ENCODE measurements at places on chromosomes 1 and 21.

DNA sequence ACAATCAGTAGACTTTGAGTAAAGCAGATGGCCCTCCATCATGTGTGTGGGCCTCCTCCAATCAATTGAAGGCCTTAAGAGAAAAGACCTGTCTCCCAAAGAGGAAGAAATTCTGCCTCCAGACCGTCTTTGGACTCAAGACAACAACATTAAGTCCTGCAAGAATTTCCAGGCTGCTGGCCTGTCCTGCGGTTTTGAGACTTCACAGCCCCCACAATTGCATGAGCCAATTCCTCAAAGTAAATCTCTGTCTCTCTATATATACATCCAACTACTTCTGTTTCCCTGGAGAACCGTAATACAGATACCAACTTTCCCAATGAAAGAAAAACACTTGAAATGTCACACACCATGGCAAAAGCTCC lies 16.4 kb downstream of the REG4 start:
- no peak for DNase-seq

- DNase-seq = no peak
These were observed 88.6 kb upstream of the ZC3H11B start for GRCh38 chr1:219701476-219701875.

- DNase-seq = no peak
These were observed 14.8 kb downstream of the INSRR start for GRCh38 chr1:156844102-156844501.

DNA sequence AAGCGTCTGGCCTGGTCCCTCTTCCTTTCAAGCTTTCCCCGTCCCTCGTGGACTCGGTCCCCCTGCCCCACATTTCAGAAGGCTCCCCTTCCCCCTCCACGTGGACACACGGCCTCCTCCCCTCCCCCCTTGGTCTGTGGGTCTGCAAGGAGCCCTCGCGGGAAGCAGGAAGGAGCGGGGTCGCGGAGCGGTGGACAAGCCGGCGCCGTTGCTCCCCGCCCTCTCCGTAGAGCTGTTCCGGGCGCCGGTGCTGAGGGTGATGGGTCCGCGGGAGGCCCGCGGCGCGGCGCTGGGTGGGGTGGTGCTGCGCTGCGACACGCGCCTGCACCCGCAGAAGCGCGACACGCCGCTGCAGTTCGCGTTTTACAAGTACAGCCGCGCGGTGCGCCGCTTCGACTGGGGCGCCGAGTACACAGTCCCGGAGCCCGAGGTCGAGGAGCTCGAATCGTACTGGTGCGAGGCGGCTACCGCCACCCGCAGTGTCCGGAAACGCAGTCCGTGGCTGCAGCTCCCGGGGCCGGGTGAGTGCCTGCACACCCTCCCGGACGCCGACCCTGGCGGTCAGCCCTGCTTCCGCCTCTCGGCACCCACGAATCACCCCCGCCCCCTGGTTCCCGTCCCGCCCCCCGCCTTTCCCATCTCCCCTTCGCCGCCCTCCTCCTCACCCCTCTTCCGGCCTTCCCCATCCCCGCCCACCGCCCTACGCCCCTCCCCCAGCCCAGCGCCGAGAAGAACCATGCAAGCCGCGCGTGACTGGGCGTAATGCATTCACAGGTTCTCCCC lies 5.3 kb downstream of the FCRLB start:
- DNase-seq = peak; percentile 64

- no peak for DNase-seq
These were observed 1.6 kb downstream of the COL6A2 start for GRCh38 chr21:46099476-46099875.

DNA sequence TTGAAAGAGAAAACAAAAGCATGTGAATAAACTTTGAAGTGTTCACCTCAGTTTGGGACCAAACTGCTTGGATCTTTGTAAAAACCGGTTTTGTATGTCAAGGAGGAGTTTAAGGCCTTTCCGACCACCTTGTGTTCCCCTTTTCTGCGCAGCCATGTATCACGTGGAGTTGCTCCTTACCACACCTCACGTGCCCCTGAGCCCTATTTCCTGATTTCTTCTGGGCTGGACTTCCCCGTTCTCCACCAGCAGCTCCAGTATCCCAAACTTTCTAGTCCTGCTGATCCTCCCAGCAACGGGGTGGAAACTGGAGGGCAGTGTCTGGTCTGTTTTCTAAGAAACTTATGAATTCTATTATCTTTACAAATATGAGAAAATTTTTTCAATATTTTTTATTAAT lies 1.6 kb upstream of the SH3D21 start:
- DNase-seq = no peak

DNA sequence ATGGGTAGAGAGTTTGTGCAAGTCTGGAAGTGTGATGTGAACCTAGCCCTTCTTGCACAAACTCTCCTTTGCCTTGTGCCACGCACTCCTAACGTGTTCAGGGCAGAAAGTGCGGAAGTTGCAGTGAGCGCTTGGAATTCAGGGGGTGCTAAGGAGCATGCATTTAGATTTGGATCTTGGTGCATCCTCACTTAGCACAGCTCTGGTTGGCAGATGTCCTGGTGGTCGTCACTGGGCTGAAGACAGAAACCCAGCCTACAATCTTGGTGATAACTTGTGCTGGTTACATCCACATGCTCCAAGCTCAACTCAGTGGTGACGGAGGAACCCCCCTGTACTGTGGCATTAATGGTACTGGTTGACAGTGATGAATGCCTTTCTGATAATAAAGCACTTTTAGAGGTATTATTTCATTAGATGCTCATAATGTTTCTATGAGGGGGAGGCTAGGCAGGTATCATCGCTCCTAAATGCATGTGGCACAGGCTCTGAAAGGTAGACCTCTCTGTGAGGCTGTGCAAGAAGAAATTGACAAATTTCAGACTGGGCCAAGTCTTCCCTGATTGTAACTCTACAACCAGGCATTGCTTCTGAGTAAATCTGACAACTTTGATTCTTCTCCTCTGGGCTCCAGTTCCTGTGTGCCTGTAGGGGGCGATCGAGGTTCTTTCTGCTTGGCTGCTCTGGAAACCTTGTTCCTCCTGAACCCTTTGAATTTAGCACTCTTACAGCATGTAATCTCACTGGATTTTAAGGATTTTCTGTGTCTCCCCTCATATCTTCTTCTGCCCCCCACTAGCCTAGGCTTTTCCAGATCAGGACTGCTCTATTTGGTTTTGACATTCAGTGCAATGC lies 40.6 kb downstream of the MAPKAPK2 start:
- DNase-seq = peak; percentile 56

DNA sequence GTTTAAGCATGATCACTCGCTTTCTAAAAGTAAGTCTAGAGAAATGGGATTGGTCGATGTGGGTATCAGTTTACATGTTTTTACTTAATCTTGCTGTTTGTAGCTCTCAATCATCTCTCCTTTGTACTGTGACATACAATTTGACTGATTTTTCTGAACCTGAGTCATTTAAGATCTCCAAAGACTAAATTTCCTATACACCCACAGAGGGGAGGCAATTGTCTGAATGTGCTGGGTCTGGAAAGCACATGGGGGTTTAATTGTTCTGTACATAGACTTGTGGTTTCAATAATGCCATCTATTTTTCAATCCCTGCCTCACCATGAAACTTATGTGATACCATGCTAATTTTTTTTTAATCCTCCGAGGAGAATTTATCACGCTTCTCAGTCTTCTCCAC lies 65.8 kb downstream of the USP25 start:
- DNase-seq = no peak

- no peak for DNase-seq
These were observed 11.8 kb downstream of the DRAM2 start for GRCh38 chr1:111127923-111128643.

DNA sequence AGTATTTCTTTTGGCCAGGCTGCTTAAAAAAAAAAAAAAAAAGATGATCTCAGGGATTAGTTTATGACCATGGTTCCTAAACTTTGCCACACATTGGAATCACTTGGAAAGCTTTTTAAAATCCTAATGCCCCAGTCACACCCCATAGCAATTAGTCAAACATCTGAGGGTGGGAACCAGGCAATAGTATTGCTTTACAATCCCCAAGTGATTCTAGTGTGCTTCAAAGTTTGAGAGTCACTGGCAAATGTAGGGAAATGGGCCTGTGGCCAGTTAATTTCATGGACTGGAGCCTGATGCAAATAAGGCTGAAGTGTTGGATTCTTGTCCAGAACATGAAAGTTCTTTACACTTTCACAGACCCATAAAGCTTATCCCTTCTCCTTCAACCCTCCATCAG lies 374.6 kb upstream of the ESRRG start:
- no peak for DNase-seq

GRCh38 chr1:24822887-24823286 lies 77.6 kb downstream of the CLIC4 start:
- no peak for DNase-seq

- DNase-seq = peak; percentile 49
These were observed 12.8 kb upstream of the LMX1A start for GRCh38 chr1:165369255-165369848.

DNA sequence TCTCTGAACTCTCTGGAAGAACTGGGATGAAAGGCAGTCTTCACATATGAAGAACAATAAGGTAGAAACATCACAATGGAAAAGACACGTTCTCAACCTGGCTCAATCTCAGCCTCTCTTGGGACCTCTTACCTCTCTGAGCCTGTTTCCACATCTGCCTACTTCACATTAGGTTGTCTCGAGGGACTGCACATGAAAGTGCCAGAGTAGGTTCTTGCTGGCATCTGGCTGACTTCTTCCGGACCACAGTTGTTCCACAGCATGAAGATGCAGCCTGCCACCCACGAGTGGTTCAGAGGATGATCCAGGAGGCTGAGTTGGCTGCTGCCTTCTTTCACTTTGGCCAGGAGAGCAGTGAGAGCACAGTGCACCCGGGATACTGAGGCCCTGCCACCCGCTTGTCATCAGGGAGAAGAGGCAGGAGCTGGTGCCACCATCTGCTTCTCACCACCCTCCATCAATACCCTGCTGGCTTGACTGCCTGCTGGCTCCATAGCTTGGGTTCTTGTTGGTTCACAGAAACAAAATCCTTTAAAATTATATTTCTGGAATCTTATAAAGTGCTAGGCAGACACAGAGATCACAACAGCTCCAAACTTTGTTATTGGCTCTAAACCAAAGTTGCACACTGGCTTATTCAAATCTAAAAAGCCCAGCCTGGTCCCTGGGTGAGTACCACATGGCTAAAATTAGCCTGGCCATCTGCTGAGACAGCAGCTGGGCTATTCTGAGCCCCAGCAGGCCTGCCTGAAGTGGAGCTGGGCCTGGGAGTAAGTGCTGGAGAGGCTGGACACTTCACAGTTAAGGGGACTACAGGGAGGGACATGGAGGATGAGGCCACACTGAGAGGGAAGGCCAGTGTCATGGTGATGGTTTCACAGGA lies 46.9 kb upstream of the LIN9 start:
- DNase-seq = no peak

GRCh38 chr1:155646307-155646706 lies 36.3 kb downstream of the MSTO1 start:
- no peak for DNase-seq

Data from CD4-positive, alpha-beta T cell treated with Interleukin-15 for 4 hours (primary cell).